ENCODE measurements at places on chromosomes 4 and X.
A peak's percentile ranks its signal among the peaks of the same experiment; 100 is the strongest.

DNA sequence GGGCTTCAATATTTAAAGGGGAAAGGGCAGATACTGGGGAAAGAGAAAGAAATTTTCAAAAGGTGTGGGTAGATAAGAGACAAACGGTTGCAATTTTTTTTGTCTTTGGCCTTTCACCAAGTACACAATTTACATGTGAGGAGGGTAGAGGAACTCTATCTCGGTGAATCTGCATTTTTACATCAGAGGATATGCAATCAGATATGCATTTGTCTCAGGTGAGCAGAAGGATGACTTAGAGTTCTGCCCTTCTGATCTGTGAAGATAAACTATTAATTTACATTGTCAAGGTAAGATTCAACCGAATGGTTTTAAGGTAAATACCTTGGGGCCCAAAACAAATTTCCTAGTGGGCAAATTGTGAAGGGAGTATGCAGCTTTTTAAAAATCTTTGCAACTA lies 169.9 kb downstream of the COX18 start:
- DNase-seq = no peak

DNA sequence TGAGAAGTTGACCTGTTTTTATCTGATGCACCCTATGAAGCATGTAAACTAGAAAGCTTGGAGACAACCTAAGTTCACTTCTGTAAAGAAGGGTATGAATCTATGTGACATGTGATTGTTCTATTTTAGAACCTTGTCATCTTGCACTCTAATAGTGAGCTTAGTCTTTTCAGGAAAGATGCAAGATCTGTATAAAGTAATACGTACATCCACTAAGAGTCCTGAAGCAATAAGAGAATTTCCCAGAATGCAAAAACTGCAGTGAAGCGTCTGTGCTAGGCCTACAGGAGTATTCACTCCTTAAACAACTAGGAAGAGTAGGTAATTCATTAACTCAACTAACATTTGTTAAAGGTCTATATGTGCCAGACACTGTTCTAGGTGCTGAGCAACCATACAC lies 23.3 kb upstream of the NDP start:
- DNase-seq = no peak

GRCh38 chr4:118732591-118733330 lies 47.6 kb downstream of the METTL14 start:
- no peak for DNase-seq

- DNase-seq = no peak
Measured at GRCh38 chr4:36549992-36550391, 268.6 kb downstream of the DTHD1 start.

- no peak for DNase-seq
Measured at GRCh38 chr4:75434105-75434504, 80.1 kb downstream of the RCHY1 start.

GRCh38 chr4:29565256-29565655 lies 1154.9 kb upstream of the PCDH7 start:
- no peak for DNase-seq

DNA sequence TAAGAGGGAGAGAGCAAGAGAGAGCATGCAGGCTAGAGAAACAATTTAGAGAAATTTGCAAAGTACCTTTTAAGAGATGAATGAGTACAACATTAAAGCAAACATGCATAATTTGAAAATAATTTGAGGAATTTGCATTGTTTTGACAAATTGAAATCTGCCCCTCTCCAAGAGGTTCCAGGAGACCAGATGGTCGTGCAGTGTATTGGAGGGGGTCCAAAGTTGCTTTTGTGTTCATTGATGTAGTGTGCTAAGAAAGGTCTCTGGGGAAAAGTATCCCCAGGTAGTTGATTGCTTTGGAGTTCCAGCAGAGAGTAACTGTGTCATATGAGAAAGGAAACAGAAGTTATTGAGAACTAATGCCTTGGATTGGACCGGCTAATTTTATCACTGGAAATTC lies 635.0 kb upstream of the TENM3 start:
- no peak for DNase-seq

GRCh38 chr4:181739031-181739430 lies 504.2 kb upstream of the TENM3 start:
- no peak for DNase-seq

DNA sequence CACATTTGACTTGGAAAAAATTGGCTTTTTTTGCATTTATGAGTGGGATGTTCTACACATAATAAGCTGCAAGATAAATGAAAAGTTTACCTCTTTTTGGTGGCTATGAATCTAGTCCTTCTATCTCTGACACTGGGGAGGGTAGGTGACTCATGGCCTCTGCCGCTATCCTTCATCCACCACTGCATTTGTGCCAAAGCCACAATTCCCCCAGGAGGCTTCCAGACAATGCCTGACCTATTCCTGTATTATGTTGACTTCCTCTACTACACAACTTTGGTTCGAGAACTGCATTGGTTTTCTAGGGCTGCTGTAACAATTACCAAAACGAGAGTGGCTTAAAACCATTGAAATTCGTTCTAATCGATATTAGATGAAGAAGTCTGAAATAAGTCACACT lies 245.6 kb downstream of the TRAM1L1 start:
- DNase-seq = no peak

DNA sequence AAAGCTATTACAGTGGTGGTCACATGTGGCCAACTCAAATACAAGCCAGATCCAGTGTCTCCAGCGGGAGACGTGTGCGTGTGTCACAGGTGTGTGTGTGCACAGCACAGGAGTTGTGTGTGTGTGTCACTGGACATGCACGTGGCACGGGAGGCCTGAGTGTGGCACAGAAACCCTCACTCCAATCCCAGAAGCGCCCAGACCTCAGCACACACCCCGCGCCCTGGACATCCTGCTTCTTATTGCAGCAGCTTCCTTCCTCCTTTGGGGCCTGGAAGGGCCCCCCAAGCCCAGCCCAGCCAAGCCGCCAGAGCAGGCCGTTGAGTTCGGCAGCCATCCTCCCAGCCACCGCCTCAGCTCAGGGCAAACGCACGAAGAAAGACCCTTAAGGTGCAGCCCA lies 37.9 kb downstream of the ACOX3 start:
- DNase-seq = no peak

DNA sequence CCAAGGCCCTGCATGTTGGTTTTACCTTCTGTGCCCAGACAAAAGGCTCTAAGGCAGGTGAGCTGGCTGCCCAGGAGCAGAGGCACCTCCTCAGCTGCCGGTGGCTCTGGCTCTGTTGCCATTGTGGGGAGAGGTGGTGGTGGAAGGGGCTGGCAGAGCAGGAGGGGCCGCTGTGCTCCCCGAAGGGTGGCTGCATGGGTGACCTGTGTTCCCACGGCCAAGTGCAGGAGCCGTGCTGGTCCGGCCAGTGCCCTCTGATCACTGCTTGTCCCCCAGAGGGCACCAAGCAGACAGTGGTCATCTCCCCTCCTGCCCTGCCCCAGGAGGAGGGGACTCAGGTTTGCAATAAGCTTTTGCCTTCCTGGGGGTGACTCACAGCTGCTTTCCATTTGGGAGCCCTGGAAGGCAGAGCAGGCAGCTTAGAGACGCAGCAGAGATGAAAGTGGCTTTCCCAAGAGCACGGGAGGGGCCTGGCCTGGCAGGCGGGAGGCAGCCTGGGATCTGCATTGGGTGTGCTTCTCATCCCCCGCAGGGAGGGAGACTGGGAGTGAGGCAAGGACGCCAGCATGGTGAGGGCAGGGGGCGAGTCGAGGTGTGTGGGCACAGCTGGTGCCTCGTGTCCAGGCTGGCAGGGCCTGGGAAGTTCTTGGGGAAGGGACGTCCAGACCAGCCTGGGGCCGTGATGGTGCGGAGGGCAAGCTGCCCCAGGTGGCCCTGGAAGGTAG lies 28.7 kb downstream of the DOK7 start:
- DNase-seq = no peak

DNA sequence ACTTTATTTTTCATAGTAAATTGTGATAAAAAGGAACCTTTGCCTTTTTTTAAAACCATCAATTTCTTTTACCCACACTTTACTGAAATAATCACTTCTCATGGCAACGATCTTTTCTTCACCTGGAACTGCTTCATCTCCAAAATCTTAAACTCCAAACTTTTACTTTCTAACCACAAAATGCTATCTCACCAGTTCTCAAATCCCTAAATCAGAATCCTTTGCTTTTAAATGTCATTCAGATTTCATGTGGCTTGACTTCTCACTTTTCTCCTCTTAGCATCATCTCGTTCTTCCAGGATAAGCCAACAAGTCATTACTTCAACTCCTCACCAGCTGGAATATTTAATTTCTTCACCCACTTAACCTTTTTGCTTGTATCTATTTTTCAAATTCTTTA lies 284.3 kb upstream of the RASGEF1B start:
- DNase-seq = no peak

DNA sequence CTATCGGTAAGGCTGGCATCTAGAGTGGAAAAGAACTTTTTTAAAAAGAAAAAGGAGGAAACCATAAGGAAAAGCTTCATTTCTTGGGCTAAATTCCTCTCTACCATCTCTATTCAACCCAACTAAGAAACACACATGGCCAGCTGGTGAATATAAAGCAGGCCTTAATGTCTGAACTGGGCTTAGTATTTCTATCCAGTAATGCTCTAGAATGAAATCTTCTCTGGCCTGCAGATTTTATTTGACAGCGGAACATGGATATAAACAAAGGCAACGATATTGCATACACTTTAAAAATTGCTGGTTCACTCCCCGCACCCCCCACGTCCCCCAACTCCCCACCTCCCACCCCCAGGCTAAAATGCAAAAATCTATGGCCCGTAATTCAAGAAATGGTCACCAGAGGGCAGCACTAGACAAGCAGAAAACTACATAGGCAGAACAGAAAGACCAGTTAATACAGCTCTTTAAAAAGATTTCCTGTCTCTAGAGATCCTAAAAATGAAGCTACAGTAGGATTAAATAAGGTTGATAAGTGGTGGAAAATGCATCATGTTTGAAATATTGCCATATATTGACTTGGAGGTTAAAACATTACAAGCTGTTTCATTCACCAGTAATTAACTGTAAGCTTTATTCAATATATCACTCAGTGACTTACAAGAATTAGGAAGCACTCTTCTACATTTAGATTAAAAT lies 155.2 kb upstream of the GALNT7 start:
- DNase-seq = peak; percentile 29

DNA sequence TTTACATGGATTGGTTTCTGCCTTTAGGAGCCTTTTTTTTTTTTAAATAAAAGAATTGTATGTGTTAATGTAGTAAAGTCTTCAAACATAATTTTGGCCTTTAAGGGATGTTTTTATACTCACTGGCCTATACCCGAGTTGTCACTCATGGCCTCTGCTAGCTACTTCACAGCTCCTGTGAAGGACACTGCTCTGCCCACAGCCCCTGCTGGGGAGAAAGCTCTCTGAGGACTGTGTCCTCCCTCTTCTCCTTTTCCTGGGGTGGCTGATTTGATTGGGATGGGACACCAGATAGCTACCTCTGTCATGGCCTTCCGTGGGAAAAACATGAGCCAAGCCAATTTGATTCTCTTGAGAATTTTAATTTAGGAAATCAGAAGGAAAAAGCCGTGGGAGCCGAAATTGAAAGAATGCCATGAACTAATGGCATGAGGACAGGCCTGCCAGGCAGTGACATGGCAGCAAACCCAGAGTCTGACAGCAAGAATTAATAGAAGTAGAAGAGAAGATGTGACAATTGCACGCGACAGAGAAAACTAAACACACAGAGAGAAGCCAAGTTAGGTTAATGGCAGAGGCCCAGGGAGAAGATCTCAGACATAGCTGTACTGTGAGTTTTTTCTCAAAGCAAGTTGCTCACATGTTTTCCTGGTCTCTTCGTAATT lies 81.4 kb downstream of the ARHGAP10 start:
- DNase-seq = no peak

GRCh38 chrX:37830371-37830770 lies 17.0 kb downstream of the DYNLT3 start:
- no peak for DNase-seq

DNA sequence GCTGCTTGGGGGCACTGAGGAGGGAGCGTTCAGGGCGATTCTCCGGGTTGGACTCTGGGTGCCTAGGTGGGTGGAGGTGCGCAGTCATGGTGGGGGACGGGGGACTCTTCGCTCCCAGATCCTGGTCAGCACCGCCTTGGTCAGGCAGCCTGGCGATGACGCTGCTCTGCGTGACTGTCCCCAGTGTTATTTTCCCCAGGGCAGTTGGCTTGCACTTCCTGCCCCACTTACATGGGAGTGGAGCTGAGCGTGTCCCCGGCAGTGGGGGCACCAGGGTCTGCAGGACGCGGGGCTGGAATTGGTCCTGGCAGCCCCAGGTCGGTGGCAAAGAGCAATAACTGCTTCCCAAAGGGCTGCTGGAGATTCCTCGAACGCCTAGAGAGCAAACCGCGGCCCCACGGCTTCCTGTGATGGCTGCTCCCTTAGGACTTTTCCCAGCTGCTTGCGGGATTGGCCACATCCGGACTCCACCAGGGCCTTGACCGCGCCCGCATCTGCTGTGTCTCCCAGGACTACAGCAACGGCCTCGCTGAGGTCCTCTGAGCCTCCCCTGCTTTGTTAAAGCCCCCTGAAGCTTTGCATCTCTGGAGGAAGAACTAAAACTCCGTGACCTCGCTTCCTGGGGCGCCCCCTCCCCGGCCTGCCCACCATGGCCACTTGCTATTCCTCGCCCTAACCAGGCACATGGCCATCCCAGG lies 35.3 kb upstream of the GPR78 start:
- DNase-seq = no peak

GRCh38 chr4:101201421-101201820 lies 145.9 kb downstream of the PPP3CA start:
- DNase-seq = no peak

- no peak for DNase-seq
Measured at GRCh38 chrX:38654302-38654701, 93.0 kb downstream of the TSPAN7 start.

DNA sequence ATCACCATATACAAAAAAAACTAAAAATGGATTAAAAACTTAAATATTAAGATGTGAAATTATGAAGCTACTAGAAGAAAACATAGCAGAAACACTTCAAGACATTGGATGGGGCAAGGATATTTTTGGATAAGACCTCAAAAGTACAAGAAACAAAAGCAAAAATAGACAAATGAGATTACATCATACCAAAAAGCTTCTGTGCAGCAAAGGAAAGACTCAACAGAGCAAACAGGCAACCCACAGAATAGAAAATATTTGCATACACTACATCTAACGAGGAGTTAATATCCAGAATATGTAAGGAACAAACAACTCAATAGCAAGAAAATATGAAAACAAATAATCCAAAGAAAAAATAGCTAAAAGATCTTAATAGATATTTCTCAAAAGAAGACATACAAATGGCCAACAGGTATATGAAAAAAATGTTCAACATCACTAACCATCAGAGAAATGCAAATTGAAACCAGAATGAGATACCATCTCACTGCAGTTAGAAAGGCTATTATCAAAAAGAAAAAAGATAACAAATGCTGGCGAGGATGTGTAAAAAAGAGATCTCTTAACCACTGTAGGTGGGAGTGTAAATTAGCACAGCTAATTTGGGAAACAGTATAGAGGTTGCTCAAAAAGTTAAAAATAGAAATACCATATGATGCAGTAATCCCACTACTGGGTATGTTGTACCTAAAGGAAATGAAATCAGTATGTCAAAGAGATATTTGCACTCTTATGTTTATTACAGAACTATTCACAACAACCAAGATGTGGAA lies 17.8 kb upstream of the LRCH2 start:
- no peak for DNase-seq

GRCh38 chrX:24257011-24257410 lies 56.9 kb downstream of the SUPT20HL2 start:
- DNase-seq = no peak

Measured in stimulated activated CD4-positive, alpha-beta T cell treated with anti-CD3 and anti-CD28 coated beads, Interleukin-4, amount 100 ng/mL, for 1 hour (primary cell).